ENCODE measurements at places on chromosomes 13 and 19. TPM values are rescaled to one million over a fixed set of nuclear protein-coding genes. Genes with fewer than 3 reads are reported as not detected.

The ZNF799 gene
- total RNA-seq: 1.6 TPM

The ZNF534 gene
- total RNA-seq: not detected

The SIGLEC8 gene
- total RNA-seq: not detected

The PBX4 gene
- total RNA-seq: 1.3 TPM

The LPAR6 gene
- total RNA-seq: 0.86 TPM

The ZNF470 gene
- 2.2 TPM for total RNA-seq

The TUBA3C gene
- not detected for total RNA-seq

The MBD3L3 gene
- not detected for total RNA-seq

The ATXN8OS gene
- not detected for total RNA-seq

The FAM83E gene
- total RNA-seq: 0.18 TPM

The CEACAM3 gene
- not detected for total RNA-seq

The UBAC2 gene
- 62.6 TPM for total RNA-seq

The SOX1 gene
- total RNA-seq: not detected

The RFX1 gene
- total RNA-seq: 5.1 TPM

The PCP2 gene
- total RNA-seq: not detected

The LGALS4 gene
- 0.53 TPM for total RNA-seq

The IGFL2 gene
- total RNA-seq: 1.3 TPM

The NKPD1 gene
- 0.56 TPM for total RNA-seq

The CALR3 gene
- not detected for total RNA-seq
